Subcutaneous adipose tissue (tissue), 4 donors: ENCODE measurements at places on chromosomes 11 and 22. TPM values are rescaled to one million over a fixed set of nuclear protein-coding genes. Genes with fewer than 3 reads are reported as not detected.

The GPHA2 gene
- not detected for total RNA-seq

The ANO9 gene
- 0.75 TPM for total RNA-seq

The FGF19 gene
- not detected for total RNA-seq

The PRR33 gene
- not detected for total RNA-seq

The MYEOV gene
- 23.6 TPM for total RNA-seq

The HOATZ gene
- total RNA-seq = not detected

The LINC01488 gene
- not detected for total RNA-seq

The NOL12 gene
- 23.8 TPM for total RNA-seq

The OR56A1 gene
- total RNA-seq = not detected

The HTR3B gene
- not detected for total RNA-seq

The APLNR gene
- total RNA-seq = 0.82 TPM

The PANX3 gene
- total RNA-seq = not detected

The MMP11 gene
- 2.2 TPM for total RNA-seq

The TMEM25 gene
- total RNA-seq = 15.8 TPM

The ARHGAP8 gene
- total RNA-seq = 13.4 TPM

The IFTAP gene
- total RNA-seq = 19.0 TPM

The TREH gene
- total RNA-seq = not detected

The NOX4 gene
- 30.7 TPM for total RNA-seq

The RPS6KA4 gene
- 7.2 TPM for total RNA-seq

The GVQW3 gene
- 1.5 TPM for total RNA-seq

The OSM gene
- total RNA-seq = 1.1 TPM

The OR6M1 gene
- total RNA-seq = not detected
